CD4-positive, alpha-beta T cell (primary cell): ENCODE measurements at places on chromosomes 16 and 17. TPM values are rescaled to one million over a fixed set of nuclear protein-coding genes. Genes with fewer than 3 reads are reported as not detected.
A peak's percentile ranks its signal among the peaks of the same experiment; 100 is the strongest.

The HSF5 gene
- total RNA-seq = 1.7 TPM

The TBX2 gene
- not detected for total RNA-seq

DNA sequence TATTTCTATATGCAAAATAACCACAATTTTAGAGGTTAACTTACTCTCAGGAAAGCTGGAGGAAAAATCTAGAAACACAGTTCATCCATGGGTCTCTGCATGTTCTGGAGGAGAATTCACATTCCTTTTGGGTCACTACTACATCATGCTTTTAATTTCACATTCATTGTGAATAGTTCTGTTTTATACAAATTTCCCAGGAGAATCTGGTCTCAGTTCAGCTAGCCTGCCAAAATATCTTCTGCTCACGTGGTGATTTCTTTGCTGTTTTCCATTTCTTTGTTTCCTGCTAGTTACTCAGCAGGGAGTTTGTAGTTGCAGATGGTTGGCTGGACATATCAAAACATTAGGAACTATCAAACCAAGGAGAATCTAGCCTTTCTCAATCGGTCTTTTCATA, at the start of gene ABCA9:
Gene ABCA9 (minus strand): TSS at position 106 of the 400 bp plus-strand sequence. CDS start 9,801 bp downstream, outside the sequence.
- H3K4me1 ChIP-seq = no peaks in the 10 kb centered on the region
- H3K27me3 ChIP-seq = no peaks in the 10 kb centered on the region
- H3K27ac ChIP-seq = no peak within 1 kb of the TSS

GRCh38 chr17:11332706-11333105, 91.7 kb downstream of the SHISA6 start:
- H3K36me3 ChIP-seq = no peaks in the 10 kb centered on the region
- H3K27me3 ChIP-seq = no peaks in the 10 kb centered on the region
- H3K4me3 ChIP-seq = no peak overlapping the region

DNA sequence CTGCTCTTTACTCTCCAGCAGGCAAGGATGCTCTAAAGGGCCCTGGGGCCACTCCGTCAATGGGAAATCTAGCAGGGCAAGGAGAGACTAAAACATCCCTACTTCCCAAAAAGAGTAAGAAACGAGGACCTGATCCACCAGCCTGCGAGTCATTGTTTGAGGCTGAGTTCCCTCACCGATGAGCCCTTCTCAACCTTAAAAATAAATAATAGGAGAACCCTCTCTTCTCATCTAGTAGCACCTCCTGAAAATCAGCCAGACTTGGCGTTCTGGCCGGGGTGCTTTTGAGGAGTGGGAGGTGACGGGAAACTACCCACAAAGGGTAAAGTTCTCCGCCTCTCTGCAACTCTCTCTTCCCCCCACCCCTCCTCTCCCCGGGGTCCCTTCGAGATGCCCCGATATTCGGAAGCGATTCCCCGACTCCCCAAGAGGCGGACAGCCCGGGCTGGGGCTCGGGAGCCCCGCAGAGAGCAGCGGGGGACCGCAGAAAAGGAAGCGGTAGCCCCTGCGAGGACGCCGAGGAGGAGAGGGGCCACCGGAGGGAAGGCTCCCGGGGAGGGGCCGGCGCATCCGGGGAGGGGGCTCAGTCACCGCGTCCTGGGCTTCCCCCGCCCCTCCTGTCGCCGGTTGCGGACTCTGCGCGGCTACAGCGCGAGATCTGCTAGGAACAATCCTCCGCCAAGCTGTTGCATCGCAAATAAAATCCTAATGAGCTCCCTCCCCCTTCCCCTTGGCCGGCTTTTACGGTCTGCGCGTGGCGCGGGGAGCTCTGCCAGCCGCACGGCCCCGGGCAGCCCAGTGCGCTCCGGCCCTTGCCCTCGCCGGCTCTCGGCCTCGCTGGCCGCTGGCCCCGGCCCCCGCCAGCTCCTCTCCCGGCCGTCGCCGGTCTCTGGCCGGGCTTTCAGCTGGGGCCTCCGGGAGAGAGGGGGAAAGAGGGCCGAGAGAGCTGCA, 1.3 kb downstream of the HOXB9 start:
- peaks cover 31% of the 10 kb centered on the region for H3K4me1 ChIP-seq
- H3K4me3 ChIP-seq = peak overlapping the region; percentile 44
- peaks cover 98% of the 10 kb centered on the region for H3K27me3 ChIP-seq
- H3K36me3 ChIP-seq = no peaks in the 10 kb centered on the region
- H3K27ac ChIP-seq = no peak overlapping the region
- peak; percentile 57 for DNase-seq

GRCh38 chr17:55236316-55236715, 28.4 kb upstream of the HLF start:
- H3K27me3 ChIP-seq = no peaks in the 10 kb centered on the region
- H3K27ac ChIP-seq = no peak overlapping the region
- no peak overlapping the region for H3K4me3 ChIP-seq
- no peak for DNase-seq
- H3K4me1 ChIP-seq = peaks cover 19% of the 10 kb centered on the region

GRCh38 chr17:57684711-57685498, 60.2 kb downstream of the CCDC182 start:
- H3K27ac ChIP-seq = no peak overlapping the region
- no peaks in the 10 kb centered on the region for H3K27me3 ChIP-seq
- H3K36me3 ChIP-seq = no peaks in the 10 kb centered on the region
- no peak for DNase-seq
- no peaks in the 10 kb centered on the region for H3K4me1 ChIP-seq
- no peak overlapping the region for H3K4me3 ChIP-seq

DNA sequence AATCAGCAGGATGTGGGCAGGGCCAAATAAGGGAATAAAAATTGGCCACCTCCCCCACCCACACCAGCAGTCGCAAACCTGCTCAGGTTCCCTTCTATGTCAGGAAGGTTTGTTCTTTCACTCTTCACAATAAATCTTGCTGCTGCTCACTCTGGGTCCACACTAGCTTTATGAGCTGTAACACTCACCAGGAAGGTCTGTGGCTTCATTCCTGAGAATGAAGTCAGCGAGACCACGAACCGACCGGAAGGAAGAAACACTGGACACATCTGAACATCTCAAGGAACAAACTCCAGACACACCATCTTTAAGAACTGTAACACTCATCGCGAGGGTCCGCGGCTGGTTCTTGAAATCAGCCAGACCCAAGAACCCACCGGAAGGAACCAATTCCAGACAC, 115.5 kb upstream of the TBX2 start:
- no peaks in the 10 kb centered on the region for H3K27me3 ChIP-seq
- no peaks in the 10 kb centered on the region for H3K4me1 ChIP-seq
- H3K36me3 ChIP-seq = no peaks in the 10 kb centered on the region
- DNase-seq = no peak
- no peak overlapping the region for H3K4me3 ChIP-seq
- no peak overlapping the region for H3K27ac ChIP-seq

GRCh38 chr16:68396481-68396880, 51.8 kb downstream of the SMPD3 start:
- H3K36me3 ChIP-seq = no peaks in the 10 kb centered on the region
- DNase-seq = peak; percentile 74
- H3K4me3 ChIP-seq = no peak overlapping the region
- H3K27ac ChIP-seq = no peak overlapping the region
- no peaks in the 10 kb centered on the region for H3K27me3 ChIP-seq

DNA sequence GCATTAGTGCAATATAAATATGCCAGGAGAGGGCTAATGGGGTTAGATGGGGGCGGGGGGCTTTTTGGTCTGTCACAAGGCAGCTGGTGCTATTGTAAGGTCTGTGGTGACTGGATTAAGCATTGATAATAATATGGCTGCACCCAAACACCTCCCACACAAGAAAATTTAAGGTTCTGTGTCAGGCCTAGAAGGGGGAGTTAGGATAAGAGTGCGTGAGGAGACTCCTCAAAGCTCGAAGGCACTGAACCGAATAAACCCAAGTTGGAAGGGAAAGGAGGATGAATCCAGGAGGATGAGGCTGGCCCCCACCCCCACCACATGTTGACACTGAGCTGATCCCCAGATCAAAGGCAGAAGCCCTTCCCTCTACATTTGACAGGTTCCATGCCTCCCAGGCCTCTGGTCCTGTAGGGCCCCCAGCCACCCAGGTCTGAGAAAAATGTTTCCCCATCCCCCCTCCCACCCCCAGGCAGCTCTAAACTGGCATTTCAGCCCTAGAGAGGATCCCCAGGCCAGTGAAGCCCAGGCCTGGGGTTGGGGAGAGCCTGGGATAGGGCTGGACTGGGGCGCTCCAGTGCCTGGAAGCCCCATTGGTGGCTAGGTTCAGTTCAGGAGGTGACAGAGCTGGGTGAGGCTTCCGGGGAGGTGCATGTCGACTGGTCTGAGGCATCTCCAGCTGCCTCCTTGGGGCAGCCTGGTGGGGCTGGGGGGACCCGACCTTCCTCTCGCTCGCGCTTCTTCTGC, 1.7 kb downstream of the HOXB1 start:
- no peak overlapping the region for H3K4me3 ChIP-seq
- no peak overlapping the region for H3K27ac ChIP-seq
- H3K27me3 ChIP-seq = peaks cover 22% of the 10 kb centered on the region
- no peaks in the 10 kb centered on the region for H3K36me3 ChIP-seq

DNA sequence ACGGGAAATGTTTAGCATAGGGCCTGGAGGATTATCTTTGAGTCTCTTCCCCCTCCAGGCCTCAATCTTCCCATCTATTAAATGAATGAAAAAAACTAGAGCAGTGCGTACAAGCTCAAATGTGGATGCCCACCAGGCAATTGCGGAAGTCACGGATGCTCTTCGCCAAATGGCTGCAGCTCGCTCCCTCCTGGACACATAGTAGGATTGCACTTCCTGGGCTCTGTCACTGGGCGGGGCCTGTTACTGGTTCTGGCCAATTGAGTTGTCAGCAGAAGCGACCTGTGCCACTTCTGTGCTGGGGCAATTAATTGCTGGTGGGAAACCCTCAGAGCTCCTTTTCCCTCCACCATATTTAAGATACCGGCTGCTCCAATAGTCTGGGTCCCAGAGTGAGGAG, 168.2 kb upstream of the IRX6 start:
- no peak for DNase-seq
- no peaks in the 10 kb centered on the region for H3K36me3 ChIP-seq
- H3K27ac ChIP-seq = no peak overlapping the region
- no peaks in the 10 kb centered on the region for H3K4me1 ChIP-seq

DNA sequence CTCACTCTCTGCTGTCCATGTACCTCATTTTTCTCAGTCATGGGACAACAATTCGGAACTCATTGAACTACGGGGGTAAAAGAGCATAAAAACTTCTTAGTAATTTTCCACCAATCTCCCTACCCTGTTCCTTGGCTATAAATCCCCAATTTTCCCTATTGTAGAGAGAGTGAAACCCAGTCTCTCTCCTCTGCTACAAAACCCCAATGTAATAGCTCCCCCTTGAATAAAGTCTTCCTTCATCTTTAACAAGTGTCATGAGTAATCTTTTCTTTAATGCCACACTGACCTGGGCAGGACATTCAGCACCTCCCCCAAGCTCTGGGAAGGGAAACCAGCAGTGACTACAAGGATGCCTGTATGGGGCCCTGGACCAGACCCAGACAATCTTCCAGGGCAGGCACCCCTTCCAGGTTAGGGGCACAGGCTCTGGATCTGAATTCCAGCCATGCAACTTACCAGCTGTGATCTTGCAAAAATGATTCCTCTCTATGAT, 10.2 kb upstream of the EIF1 start:
- peak overlapping the region; percentile 38 for H3K4me3 ChIP-seq
- no peaks in the 10 kb centered on the region for H3K36me3 ChIP-seq
- H3K27me3 ChIP-seq = no peaks in the 10 kb centered on the region
- peaks cover 40% of the 10 kb centered on the region for H3K4me1 ChIP-seq
- peak overlapping the region; percentile 73 for H3K27ac ChIP-seq
- no peak for DNase-seq

DNA sequence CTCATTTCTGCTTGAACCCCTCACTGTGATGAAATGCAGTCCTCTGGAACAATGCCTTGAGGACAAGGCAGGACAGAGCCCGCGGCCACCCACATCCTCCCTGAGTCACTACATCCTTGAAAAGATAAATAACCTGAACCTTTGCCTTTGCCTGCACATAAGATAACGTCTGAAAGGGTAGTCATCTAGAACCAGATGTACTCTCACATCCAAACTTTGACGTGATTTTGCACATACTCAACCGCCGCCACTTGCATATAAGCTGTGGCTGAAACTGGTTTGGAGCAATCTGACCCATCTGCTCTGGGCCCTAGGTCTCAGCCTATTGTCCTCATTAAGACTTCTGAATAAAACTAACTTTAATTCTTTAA, 252.1 kb downstream of the PHKB start:
- no peaks in the 10 kb centered on the region for H3K27me3 ChIP-seq
- no peak for DNase-seq
- H3K4me3 ChIP-seq = no peak overlapping the region
- no peaks in the 10 kb centered on the region for H3K4me1 ChIP-seq

GRCh38 chr16:57732037-57732436, 3.5 kb upstream of the KATNB1 start:
- DNase-seq = no peak
- no peaks in the 10 kb centered on the region for H3K36me3 ChIP-seq
- H3K4me1 ChIP-seq = peaks cover 21% of the 10 kb centered on the region
- H3K27me3 ChIP-seq = no peaks in the 10 kb centered on the region

DNA sequence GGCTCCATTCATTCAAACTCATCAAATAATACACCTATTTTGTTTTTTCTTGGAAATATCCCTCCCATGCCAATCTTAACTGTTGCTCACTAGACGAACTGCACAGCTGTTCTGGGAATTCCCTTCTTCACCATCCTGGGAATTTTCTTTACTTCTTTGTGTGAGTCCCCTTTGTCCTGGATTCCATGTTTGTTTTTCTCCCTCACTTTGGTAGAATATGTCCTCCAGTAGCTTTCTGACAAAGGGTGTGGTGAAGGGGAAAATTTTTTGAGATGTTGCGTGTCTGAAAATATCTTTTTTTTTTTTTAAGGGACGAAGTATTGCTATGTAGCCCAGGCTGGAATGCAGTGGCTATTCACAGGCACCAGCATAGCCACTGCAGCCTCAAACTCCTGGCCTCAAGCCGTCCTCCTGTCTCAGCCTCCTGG, 17.2 kb upstream of the UTP6 start:
- no peaks in the 10 kb centered on the region for H3K36me3 ChIP-seq
- peaks cover 2% of the 10 kb centered on the region for H3K4me1 ChIP-seq
- H3K27ac ChIP-seq = no peak overlapping the region
- H3K27me3 ChIP-seq = peaks cover 9% of the 10 kb centered on the region
- no peak for DNase-seq

- no peak overlapping the region for H3K4me3 ChIP-seq
- no peak overlapping the region for H3K27ac ChIP-seq
- H3K27me3 ChIP-seq = no peaks in the 10 kb centered on the region
- DNase-seq = no peak
- no peaks in the 10 kb centered on the region for H3K4me1 ChIP-seq
Observed at GRCh38 chr16:14501331-14502255, 128.5 kb downstream of the PARN start.

DNA sequence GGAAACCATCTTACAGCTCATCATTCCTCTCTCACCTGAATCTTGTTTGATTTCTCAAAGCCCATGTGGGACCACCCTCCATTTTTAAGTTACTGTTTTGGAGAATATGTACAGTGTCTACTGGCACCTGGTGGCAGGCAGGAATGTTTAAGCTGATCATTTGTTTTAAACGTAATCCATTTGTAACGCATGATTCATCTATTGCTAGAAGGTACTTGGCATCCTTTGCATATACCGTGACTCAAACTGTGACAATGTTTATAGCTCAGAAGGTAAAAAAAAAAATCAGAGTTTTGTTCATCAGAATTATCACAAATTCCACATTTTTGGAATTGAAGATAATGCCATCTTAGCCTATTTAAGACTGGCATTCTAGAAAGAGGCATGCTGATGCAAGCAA, 1007.5 kb upstream of the EEF2KMT start:
- no peaks in the 10 kb centered on the region for H3K36me3 ChIP-seq
- no peak overlapping the region for H3K27ac ChIP-seq
- H3K4me1 ChIP-seq = no peaks in the 10 kb centered on the region
